Fibroblast of skin of back (primary cell): ENCODE measurements at places on chromosomes 16 and 17.

GRCh38 chr16:21727344-21727743 lies 63.6 kb downstream of the OTOA start:
- DNase-seq, result no peak

- DNase-seq, result peak; percentile 87
These were observed 5.2 kb downstream of the CCR7 start for GRCh38 chr17:40559954-40560591.

- peak; percentile 16 for DNase-seq
These were observed at the start of gene PLCG2 for GRCh38 chr16:81778861-81779535. Gene PLCG2, plus strand, starts transcription at chr16:81779291. Its CDS starts 6,699 bp downstream, at chr16:81785990.

GRCh38 chr16:73371584-73372319 lies 323.8 kb upstream of the ZFHX3 start:
- DNase-seq, result no peak

DNA sequence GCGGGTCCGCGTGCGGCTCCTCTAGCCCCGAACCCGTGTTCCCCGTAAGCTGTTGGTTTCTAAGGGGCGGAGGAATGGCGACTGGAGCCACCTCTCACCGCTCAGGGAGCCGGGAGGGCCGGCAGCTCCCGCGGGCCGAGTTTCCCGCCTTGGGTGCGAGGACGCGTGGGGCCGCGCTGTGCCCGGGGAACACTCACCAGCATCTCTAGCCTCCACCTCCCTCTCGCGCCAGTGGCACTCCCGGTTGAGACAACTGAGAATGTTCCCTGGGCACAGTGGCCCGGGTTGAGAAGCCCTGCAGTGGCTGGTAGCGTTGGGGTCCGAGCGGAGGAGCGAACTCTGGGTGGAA lies 560 bp downstream of the TELO2 start:
- DNase-seq, result peak; percentile 20

GRCh38 chr16:85449191-85449884 lies 163.8 kb upstream of the GSE1 start:
- DNase-seq, result no peak

DNA sequence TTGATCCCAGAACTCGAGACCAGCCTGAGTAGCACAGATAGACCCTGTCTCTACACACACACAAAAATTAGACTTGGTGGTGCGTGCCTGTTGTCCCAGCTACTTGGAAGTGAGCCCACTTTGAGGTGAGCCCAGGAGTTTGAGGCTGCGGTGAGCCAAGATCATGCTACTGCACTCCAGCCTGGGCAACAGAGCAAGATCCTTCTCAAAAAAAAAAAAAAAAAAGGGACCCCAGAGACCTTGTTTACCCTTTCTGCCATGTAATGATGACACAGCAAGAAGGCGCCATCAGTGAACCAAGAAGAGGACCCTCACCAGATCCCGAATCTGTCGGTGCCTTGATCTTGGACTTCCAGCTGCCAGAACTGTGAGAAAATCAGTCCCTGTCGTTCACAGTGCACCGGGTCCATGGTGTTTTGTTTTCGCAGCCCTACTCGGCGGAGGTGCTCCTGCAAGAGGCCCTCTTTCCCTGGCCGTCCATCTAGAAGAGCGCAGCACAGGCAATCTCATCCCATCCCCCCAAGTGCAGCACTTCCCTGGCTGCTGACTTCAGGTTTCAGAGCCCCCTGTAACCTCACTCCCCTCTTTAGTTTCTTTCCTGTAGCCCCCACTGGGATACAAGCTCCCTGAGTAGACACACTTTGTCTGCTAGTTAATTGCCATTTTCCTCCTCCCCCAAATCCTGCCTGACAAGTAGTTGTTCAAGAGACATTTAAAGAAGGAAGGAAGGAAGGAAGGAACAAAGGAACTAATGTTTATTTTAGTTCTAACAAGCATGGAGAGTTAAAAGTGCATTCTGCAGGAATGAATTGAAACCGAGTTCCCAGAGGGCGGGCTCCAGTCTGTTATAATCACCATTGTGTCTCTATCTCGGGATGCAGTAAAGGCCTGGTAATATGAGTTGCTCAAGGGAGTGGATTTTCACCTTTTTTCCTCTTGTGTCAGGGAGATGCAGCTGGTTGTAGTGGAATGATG lies 115.3 kb downstream of the SNX29 start:
- no peak for DNase-seq

DNA sequence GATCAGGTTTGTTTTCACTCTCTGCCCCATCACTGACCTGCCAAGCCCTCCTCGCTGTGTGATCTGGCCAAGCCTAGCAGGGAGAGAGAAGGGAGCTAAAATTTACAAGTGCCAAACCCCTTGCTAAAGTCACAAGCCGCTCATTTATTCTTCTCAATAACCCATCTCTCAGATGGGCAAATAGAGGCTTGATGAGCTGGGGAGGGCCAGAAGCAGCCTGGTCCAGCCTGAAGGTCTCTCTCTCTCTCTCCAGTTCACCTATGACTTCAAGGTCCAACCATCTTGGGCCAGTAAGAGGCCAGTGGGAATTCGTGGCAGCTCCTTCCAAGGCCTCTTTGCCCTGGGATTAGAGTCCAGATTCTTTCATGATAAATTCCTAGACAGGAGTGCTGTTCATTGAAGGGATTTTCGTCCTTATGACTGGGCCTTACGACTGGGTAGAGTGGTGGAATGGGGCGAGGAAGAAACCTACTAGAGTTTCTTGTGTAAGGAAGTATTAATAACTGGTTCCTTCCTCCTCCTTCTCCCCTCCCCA lies 3.4 kb downstream of the CA7 start:
- DNase-seq, result no peak

DNA sequence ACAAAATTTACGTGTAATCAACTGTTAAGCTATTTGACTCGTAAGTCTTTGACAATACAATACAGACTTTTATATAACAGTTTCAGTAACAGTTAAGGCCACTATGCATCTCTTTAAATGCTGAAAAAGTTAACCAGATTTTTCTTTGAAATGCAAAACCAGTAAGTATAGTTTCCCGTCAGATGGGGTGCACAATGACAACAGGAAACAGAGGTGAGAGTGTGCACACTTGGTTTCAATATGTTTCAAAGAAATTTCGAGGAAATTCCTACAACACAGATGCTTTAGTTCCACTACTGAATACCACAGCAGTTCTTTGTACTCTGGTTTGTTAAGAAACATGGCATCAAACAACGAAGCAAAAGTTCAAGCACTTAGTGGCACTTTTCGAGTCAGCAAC lies 48.4 kb downstream of the RNF157 start:
- no peak for DNase-seq

DNA sequence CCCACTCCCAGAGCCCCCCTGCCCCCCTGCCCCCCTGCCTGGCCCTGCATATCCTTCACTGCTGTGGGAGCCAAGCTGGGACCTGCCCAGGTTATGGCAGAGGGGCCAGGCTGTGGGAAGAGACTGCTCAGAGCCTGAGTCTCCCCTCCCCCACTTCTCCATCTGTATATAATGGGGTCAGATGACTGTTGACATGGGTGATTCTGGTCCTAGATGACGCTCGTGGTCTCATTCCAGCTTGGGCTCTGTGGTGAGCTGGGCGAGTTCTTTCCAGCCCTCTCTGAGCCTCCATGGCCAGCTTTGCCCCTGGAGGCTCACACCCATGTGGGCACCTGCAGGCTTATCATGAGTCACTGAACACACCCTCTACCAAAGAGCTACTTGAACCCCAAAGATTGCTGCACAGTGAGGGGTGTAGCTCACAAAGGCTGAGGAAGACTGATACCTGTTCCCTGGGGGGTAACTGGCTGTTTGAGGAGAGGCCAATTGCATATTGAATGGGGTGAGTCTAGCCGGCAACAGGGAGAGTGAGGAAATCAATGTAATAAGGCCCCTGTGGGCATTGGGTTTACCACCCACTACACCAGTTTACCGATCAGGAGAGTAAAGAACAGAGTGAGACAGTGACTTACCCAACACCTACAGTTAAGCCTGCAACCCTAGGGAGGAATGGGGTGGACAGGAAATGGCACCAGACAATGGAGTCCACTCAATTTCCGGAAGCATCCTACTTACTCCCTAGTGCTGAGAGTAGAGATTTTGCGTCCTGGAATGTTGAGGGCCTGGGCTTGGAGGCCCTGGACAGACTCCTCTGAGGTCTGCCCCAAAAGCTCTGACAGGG lies 4.2 kb upstream of the SREBF1 start:
- DNase-seq, result no peak
